ENCODE measurements at places on chromosomes 12 and 14.

DNA sequence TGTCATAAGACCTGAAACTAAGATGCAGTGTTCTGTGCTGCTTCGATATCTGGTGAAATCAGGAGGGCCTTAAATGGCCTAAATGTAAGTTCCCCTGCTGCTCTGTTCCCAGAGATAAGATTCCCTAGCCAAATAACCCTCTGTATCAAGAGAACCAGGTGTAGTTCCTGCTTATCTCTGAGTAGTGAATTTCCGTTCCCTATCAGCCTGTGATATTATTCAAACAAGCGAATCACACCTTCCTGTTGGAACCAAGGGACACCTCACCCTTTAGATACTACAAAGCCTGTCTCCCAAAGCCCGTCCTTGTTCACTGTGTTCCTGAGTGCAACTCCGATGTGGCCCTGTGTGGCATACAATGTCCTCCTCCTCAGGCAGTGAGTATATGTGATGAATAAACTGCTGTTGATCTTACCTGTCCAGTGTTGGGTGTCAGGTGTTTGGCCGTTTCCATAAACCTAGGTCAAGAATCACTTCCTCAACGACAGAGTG is 52.2 kb upstream of the COCH start:
- no peak for DNase-seq

- no peak for DNase-seq
These were observed 58.7 kb upstream of the STK38L start for GRCh38 chr12:27185234-27186021.

DNA sequence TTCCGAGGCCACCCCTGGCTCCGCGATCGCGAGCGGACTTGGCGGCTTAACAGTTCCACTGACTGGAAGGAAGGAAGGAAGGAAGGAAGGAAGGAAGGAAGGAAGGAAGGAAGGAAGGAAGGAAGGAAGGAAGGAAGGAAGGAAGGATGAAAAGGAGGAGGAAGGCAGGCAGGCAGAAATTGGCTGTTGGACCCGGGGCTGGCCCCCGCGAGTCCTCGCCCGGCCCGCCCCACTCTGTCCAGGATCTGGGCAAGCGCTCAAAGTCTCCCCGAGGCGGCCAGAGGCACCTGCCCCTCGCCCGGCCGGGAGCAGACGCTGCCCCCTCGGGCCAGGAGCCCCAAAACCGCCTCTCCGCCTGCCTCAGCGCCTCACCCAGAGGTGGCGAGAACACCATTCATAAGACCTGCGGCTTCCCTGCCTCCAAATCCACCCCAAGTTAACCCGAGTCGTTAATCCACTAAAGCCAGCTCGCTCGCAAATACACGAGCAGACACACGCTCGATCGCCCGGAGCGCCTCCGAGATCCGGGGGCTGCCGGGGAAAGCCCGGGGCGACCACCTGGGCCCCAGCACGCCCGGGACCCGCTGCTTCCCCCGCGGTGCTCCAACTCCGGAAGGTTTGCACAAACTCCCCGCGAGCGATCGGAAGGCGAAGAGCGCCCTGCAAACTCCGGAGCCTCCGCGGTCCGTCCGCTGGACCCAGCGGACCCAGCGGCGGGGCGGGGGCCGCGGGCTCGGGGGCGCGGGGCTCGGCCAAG is 844 bp downstream of the DPF3 start:
- DNase-seq, result no peak

DNA sequence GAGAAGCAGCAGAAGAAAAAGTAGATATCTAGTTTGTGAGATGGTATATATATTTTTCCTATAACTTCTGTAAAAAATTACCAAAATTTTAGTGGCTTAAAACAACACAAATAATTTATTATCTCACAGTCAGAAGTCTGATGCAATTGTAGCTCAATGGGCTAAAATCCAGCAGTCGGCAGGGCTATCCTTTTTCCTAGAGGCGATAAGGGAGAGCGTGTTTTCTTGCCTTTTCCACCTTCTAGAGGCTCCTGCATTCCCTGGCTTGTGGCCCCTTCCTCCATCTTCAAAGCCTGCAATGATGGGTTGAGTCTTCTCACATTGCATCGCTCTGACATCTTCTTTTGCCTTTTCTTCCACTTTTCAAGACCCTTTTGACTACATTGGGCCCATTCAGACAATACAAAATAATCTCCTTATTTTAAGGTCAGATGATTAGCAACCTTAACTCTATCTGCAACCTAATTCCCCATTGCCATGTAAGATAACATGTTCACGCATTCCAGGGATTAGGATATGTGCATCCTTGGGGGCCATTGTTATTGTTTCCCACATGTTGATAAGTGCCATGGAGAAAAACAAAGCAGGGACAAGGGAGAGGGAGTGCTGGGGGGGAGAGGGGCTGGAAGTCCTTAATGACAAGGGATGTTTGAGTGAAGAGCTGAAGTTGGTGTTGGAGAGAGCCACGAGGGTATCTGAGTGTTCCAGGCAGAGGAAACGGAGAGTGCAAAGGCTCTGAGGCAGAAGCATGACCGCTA is 13.8 kb upstream of the DDX47 start:
- no peak for DNase-seq

DNA sequence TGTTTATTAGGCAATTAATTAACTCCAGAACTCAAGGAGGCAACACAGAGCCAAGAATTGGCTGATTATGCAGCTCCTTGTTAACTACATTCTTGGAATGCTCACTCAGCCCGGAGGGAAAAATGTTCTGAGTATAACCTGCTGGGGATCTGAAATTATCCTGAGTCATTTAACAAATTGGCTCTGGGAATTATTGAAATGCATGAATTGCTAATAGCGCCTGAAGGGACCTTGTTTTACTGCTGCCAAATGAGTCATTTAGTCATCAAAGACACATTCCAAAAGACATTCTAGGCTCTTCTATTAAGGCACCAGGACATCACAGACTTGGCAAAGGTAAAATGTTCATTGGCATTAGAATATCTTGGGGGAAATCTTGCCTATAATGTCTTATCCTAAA is 13.0 kb downstream of the TMEM52B start:
- no peak for DNase-seq

DNA sequence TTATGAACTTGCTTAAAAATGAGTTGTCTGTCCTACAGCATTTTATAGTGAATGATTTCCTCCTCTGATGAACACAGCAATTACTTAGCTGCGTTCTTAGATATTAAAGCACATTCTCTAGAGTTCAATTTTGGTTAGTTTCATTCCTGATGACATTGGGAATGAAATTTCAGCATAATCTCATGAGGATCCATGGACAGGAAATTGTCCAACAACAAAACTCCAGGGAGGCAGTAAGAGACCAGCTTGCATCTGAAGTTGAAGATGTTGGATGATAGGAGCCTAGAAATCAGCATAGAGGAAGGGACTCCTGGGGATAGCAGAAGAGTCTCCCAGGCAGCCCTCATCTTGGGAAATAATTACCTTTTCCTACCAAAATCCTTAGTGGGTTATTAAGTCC is 128.7 kb upstream of the RAP1B start:
- DNase-seq, result no peak

- no peak for DNase-seq
These were observed 163.2 kb upstream of the CCDC198 start for GRCh38 chr14:57656853-57657252.

DNA sequence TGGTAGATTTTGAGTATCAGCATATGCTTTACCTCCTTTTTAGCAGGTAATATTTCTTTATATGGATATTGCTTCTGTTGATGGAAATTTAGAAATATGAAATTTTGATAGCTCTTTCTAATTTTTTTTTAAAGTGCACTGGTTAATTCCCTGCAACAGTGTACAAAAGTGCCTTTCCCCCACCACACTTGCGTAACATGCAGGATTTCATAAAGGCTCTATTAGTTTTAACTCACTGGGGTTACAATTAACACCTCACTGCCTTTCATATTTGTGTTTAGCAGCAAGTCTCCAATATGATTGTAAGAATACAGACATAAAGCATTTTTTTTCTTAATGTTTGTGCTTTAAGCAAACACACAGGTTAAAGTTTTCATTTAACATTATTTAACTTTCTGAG is 25.6 kb downstream of the MNAT1 start:
- no peak for DNase-seq

- no peak for DNase-seq
These were observed 303.8 kb downstream of the BTG1 start for GRCh38 chr12:91841822-91842221.

- no peak for DNase-seq
These were observed 702.3 kb downstream of the TMEM121 start for GRCh38 chr14:106228541-106229158.

GRCh38 chr12:2259369-2259768 is 206.6 kb downstream of the CACNA1C start:
- DNase-seq, result no peak

DNA sequence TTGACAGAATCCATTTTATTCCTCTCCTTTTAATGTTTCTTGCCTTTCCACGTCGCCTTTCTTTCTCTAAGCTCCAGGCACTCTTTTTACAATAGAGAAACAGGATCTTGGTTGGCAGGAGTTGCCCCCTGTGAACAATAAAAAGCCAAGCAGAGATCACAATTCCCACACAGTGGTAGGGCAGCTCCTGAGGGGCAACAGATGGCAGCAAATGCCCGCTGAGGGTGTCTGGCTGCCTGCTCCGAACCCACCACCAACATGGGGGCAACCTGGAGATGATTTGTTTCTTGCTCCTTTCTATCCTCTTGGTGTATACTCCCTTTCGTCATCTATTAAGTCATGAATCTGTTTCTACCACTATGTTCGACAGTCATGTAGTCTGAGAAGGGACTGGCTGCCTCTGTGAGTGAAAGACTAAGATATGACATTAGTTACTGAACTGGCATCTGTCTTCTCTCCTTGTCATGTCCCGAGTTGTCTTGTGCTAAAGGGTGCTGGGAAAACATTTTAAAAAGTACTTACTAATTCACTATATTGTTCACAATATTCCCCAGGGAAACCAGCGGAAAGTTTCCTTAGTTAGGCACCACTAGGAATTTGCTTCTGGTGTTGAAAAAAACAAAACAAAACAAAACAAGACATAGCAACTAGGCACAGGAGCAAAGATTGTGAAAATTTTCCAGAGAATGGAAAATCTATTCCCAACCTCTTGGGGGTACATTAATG is 170.1 kb downstream of the STXBP6 start:
- no peak for DNase-seq

- DNase-seq, result no peak
These were observed 165.0 kb upstream of the RTL1 start for GRCh38 chr14:101068313-101069227.
